ENCODE measurements at places on chromosomes 4 and X.
A peak's percentile ranks its signal among the peaks of the same experiment; 100 is the strongest.

DNA sequence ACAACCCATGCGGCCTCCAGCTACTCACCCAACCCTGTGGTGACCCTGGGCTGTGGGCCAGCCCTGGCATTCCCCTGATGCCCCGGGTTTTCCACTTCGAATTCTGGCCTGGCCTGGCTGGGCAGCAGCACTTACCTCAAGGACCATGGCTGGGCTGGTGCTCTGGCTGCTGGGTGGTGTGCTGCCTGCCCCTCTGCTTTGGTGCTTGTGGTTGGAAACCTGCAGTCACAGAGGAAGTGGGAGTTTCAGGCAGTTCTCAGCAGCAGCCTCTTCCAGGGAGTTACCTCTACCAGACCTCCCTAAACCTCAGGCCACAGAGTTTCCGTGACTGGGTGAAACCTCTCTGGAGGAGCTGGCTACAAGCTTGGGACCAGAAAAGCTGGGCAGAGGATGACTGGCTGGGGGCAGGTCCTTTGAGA is at the start of gene CXCR3:
CXCR3 (minus strand) TSS at position 209 of the 419 bp plus-strand sequence; CDS start at position 147, 62 bp downstream.
- DNase-seq, result no peak

- DNase-seq, result no peak
These were observed 284.3 kb downstream of the ARHGAP10 start for GRCh38 chr4:148016063-148016637.

- no peak for DNase-seq
These were observed 117.8 kb upstream of the EDA2R start for GRCh38 chrX:66756717-66757116.

DNA sequence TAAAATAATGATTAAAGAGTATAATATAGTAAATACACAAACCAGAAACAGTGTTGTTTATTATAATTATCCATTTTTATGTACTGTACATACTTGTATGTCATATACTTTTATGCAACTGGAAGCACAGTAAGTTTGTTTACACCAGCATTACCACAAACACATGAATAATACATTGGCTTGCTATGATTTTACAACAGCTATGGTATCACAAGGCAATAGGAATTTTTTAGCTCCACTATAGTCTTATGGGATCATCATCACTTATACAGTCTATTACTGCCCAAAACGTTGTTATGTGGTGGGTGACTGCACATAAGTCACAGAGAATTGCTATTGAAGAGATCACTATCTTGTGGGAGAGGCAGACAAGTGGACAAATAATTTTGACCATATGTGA is 1.8 kb upstream of the PF4V1 start:
- no peak for DNase-seq

GRCh38 chr4:150119492-150119891 is 41.2 kb downstream of the DCLK2 start:
- DNase-seq, result no peak

DNA sequence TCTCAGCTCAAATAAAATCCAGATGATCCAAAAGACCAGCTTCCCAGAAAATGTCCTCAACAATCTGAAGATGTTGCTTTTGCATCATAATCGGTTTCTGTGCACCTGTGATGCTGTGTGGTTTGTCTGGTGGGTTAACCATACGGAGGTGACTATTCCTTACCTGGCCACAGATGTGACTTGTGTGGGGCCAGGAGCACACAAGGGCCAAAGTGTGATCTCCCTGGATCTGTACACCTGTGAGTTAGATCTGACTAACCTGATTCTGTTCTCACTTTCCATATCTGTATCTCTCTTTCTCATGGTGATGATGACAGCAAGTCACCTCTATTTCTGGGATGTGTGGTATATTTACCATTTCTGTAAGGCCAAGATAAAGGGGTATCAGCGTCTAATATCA is 18.7 kb upstream of the TLR8 start:
- no peak for DNase-seq

DNA sequence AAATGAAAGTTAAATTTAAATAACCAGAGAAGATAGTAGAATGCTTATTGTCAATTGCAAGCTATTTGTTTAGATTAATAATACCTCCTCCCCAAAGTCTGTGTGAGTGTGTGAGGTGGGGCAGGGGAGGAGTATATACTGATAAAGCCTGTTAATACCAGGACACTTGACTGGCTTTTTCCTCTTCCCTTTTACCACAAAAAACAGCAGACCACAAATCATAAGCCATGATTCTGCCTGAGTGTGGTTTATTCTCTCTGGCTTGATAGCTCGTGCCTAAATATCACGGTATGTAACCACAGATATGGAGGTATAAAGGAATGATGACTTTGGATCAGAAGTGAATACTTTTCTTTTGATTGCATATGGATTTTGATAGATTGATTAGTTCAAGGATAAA is 21.9 kb upstream of the SCRG1 start:
- no peak for DNase-seq

- DNase-seq, result no peak
These were observed 129.4 kb upstream of the PCDH18 start for GRCh38 chr4:137661693-137662092.

DNA sequence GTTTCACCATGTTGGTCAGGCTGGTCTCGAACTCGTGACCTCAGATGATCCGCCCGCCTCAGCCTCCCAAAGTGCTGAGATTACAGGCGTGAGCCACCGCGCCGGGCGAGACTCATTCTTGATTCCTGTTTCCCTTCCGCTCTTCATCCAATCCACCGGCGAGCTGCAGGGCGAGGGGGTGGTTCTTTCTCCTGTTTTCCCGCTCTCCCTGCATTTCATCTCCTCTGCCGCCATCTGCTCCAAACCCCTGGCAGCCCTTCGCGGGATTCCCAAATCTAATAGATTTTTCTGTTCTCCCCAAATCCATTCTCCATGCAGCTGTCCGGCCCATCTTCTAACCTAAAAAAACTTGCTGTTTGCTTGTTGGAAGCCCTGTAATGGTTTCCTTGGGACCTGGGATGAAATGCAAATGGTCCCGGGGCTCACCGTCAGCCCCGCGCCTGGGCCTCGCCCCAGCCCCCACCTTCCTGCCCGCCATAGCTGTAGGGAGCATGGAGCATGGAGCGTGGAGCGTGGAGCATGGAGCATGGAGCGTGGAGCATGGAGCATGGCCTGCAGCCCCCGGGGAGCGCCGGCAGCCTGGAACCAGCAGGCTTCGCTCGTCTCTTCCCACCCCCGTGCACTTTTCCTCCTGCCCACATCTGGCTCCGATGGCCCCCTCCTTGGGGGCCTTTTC is 1.1 kb downstream of the ZFP42 start:
- DNase-seq, result no peak

DNA sequence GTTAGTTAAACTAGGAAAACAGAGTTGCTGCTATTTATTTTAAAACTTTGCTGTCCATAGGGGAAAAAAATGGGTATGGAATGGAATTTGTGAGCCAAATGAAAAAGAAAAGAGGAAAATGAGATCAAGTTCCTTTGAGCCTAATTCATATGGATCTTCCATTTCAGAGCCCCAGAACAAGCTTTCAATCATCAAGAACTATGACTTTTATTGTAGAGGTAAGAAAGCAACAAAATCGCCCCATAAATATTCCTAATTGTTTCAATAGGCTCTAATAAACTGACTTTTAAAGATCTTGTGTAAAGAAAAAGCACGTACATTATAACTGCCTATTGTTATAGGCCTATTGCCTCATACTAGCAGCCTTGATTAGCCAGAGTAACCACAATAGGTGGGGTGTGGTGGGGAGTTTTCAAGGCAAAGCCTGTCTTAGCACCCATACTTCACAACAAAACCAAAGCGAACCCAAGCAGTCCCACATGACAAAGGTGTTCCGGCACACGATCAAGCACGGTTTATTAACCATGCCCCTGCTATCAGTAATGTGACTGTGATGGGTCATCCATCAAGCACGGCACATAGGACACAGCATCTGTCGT is 44.4 kb downstream of the RBM47 start:
- DNase-seq, result peak; percentile 29

DNA sequence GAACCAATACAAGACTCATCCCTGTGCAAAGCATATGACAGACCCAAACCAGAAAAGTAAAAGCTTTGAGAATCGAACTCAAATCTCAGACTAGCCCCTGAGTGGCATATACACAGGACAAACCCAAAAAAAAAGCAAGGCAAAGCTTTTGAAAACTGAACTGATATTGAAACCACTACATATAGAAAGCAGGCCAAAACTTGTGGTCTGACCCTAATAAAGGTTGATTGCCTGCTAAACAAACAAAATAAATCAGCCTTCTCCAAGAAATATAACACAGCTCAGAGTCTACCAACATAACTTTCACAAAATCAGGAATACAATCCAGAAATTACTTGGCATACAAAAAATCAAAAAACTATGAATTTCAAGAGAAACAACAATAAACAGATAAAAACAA is 40.3 kb downstream of the LRBA start:
- peak; percentile 16 for DNase-seq

DNA sequence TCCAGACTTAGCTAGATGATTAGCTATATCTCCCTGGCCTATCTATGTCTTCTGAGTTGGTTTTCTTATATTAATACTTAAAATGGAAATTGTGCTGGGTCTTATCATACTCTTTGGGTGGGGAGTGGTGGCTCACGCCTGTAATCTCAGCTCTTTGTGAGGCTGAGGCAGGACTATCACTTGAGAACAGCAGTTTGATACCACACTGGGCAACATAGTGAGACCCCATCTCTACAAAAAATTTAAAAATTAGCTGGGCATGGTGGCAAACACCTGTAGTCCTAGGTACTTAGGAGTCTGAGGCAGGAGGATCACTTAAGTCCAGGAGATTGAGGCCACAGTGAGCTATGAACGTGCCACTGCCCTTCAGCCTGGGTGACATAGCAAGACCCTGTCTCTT is 30.4 kb downstream of the WDFY3 start:
- no peak for DNase-seq

DNA sequence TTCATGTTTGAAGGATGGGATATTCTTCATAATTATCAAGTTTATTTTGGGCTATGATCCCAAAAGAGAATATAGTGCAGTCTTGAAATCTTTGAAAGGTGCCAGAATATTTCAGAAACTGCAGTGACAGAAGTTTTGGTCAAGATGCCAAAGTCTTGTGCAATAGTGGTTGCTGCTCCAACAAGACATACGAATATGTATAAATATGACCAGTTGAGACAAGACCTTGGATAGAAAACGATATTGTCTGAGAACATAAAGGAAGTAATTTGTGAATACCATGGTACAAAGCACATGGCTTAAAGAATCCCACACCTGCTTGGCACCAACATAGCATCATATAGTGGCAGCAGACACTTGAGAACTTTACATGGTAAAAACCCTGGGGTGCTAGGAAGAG is 48.6 kb upstream of the AMELX start:
- no peak for DNase-seq

DNA sequence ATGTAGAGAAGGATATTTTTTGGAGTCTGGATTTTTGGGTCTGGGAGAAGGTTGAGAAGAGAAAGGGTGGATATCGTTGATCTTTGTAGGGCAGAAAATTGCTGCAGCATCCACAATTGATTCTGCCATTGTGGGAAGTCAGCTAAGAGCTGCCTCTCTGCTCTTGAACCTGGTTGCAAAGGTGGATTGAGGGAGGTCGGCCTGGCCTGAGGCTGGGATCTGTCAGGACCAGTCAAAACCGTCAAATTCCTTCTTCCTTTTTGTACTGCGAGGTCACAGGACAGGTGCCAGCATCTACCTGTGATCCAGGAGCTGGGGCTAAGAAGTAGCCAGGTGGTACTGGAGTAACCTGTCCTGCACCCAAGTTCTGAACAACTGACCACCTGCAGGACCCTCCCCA is 93.7 kb downstream of the SHOX start:
- DNase-seq, result no peak

All from small intestine (tissue), 16 donors.